ENCODE measurements at places on chromosomes 12 and 14.

GRCh38 chr14:37116933-37117849 lies 55.2 kb downstream of the SLC25A21 start:
- no peak for DNase-seq

DNA sequence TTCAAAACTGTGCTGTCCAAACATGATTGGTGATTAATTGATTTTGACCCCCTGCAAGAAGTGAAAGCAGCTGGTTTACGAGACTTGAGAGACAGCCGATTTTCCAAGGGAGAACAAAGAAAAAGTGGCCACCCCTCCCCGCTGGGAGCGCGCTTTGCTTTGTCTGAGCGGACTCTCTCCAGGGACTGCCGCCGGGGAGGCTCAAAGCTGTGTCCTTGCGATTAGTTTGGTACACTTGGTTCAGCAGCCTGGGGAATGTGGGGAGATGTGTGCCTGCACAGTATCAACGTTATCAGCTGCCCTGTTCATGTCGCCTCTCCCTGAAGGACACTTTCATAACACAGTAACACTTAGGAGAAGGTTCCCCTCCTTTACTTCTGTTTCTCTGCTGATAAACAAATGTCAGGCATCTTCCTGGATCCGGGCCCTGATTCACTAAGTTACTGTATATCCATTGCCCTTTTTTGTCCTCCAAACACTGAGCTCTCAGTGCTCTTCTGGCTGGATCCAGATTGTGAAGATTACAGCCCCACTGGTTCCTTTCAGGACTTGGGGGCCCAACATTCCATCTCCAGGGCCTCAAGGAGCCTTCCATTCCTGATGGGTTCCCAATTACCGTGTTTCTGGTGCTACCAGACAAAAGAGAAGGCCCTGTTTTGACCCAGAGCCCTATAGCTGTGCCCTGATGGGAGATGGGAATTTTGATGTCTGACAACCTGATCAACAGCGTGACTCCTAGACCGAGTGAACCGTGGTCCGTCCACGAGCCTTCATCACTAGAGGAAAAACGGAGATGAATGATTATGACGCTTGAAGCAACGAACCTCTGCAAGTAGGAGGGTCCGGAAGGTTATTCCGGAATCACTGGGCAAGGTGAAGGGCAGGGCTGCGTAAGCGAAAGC lies 31.7 kb upstream of the TUBA1C start:
- DNase-seq, result no peak

DNA sequence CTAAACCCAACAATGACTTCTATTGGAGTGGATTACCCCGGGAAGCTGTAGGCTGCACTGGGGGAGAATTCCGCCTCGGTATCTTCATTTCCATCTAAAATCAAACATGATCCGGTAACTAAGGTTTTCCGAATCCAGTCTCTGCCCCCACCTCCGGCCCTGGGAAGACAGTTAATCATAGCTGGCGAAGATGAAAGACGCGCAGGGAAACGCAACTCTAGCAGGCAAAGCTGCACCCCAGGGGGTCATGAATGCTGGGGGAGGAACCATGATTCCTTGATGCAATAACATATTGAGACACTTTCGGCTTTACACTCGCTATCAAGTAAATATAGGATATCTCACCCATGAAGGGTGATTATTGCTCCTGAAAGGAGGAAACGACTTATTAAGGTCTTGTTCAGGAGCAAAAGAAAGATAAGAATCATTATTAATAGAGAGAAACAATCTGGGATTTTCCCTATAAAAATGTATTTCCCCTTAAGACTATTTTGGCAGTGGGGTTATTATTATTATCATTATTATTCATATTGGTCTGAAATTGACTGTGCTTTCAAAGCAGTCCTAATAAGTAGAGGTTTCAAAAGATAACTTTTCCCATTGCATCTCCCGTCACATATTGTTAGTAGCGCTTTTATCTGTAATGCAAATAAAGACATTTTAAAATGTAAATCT lies 614.9 kb downstream of the VRK1 start:
- DNase-seq, result no peak

DNA sequence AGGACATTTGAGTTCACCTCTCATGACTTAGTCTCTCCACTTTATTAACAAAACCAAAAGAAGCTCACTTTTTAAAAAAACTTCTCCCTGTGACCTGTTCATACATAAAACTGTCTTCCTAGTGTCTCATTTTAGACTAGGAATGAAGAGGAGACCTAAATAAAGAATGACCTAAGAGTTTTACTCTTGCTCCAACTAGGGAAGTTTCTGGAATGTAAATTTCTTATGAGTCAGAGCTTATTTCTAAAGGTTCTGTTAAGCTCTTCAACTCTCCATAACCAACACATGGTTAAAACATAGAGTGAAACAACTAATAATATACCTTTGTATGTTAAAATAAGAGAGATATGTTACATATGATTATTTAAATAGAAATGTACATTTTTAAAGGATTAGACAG lies 369.8 kb downstream of the EMP1 start:
- DNase-seq, result no peak

- DNase-seq, result no peak
Observed at GRCh38 chr12:18651525-18651924, 86.3 kb downstream of the PLCZ1 start.

- no peak for DNase-seq
Observed at GRCh38 chr14:37034410-37035285, 137.8 kb downstream of the SLC25A21 start.

DNA sequence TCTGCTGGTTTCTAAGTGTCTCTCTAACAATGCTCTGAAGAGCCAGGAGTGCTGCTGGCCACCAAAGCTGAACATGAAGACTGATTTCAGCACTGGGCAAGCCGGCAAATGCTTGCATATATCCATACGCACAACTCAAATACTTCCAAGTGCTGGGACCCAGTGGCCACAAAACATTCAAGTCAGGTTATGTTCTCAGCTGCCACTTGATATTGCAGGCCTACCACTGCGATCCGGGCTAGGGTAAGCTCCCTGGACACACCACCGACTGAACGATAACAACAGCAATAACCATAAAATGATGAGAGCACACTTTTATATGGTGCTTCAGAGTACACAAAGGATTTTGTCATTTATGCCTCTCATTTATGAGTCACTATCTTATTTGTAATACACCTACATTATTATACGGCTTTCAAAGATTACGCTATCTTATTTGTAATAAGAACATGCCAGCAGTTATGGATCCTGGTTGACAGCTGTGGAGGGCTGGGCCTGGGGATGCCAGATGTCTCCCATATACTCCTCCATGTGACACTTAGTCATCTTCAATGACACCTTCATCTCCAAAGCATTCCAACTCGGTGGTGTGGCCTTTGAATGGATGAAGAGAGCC lies 35.5 kb downstream of the CRACR2A start:
- no peak for DNase-seq

DNA sequence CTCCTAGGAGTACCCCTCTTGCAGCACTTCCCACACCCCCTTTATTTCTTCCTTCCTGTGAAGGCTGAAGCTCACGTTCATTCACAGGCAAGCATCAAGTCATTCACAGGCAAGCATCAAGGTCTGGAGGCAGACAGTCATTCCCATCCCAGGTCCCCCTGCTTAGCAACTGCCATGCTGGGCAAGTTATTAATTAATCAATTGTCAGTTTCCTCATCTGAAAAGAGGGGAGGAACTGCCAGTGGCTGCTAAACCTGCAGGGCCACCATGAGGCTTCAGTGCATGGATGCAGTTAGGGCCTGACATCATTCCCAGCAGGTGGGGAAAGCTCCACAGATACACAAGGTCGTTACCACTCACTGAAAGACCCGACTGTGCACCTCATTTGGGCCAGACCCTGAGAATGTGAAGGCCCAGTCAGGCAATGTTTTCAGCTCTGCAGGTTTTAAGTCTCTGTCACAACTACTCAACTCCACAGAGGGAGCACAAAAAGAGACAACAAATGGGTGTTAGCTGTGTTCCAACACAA lies 85.0 kb upstream of the GPR68 start:
- no peak for DNase-seq

DNA sequence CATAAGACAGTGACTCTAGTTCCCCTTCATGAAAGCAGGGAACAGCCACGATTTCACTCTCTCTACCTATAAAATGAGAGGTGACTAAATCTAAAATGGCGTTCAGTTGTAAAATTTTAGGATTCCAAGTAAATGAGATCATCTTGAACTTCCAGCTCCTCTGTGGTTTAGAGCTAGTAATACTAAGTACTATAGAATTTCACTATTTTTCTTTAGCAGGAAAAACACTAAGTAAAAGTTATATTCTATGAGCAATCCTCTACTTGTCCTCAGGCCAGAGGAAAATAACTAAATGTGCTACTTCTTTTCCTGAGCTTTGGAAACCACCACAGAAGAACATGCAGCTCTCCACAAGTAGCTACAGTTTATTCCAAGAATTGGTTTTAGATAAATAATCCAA lies 55.6 kb downstream of the NIN start:
- DNase-seq, result peak; percentile 11

GRCh38 chr12:12025799-12026386 lies 44.8 kb upstream of the BCL2L14 start:
- no peak for DNase-seq

DNA sequence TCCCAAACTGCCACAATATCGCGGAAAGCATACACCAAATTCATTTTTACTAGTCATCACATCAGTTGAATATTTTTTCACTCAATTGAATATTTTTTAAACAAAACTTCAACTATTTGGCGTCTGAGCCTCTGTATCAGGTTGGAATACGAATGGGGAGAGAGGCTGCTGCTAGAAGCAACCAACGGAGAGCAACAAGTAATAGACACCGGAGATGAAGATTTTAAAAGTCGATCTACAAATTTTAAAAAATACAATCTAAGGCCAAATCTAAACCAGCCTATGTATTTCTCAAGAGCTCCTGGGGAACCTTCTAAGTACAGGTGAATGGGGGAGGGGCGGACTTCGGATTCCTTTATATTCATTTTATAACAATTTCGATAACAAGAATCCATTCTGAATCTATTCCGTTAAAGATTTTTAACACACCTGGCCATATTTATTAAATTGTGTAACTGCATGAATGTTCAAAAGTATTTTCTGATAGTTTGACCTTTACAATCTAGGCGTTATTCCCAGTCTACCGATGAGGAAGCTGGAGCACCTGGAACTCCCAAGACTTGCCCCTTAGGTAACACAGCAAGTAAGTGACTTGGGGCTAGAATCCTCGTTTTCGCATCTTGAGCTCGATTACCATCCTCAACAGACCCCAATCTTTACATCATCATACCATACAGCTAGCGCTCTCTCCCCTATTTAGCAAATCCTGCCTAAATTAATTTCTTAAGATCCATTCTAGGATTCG lies 1.2 kb downstream of the GNPNAT1 start:
- peak; percentile 25 for DNase-seq

- no peak for DNase-seq
Observed at GRCh38 chr14:55571125-55571889, 8.7 kb upstream of the KTN1 start.

GRCh38 chr14:54189748-54190354 lies 207.0 kb upstream of the CDKN3 start:
- DNase-seq, result peak; percentile 41

- no peak for DNase-seq
Observed at GRCh38 chr12:50984586-50985298, 32.4 kb downstream of the HIGD1C start.

GRCh38 chr12:122182887-122183587 lies at the start of gene LRRC43:
TSS of gene LRRC43 (plus strand) at chr12:122183123. CDS start at chr12:122183145, 22 bp downstream.
- DNase-seq, result peak; percentile 42

GRCh38 chr14:100156776-100157175 lies 2.7 kb downstream of the DEGS2 start:
- DNase-seq, result no peak

- no peak for DNase-seq
Observed at GRCh38 chr14:99116741-99117295, 155.2 kb downstream of the BCL11B start.

- DNase-seq, result no peak
Observed at GRCh38 chr14:32064931-32065330, 12.2 kb upstream of the ARHGAP5 start.

DNA sequence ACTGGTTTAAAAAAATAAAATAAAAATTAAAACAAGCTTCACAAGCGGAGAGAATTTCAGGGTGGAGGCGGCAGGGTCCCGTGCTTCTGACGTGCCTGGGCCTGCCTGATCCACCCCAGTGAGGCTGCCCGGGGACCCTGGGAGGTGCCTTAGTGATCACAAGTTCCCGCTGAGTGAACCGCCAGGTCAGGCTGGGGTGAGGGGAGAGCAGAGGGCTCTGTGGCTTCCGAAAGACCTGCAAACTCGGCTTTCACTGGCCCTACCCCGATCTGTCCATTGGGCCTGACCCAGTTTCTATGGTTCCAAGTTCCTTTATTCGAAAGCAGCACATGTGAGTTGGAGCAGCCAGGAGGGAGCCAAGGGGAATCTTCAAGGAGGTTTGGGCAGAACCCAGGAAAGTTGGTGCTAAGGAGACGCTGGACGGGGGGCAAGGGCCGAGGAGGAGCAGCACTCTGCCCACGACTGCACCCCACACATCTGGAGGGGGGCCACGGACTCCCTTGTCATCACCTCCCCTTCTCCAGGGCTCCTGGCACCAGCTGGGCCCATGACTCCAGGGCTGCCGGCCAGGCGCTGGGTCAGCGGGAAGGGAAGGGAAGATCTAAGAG lies 12.9 kb downstream of the MMP14 start:
- no peak for DNase-seq

GRCh38 chr12:108765289-108765764 lies 34.0 kb upstream of the CORO1C start:
- no peak for DNase-seq

DNA sequence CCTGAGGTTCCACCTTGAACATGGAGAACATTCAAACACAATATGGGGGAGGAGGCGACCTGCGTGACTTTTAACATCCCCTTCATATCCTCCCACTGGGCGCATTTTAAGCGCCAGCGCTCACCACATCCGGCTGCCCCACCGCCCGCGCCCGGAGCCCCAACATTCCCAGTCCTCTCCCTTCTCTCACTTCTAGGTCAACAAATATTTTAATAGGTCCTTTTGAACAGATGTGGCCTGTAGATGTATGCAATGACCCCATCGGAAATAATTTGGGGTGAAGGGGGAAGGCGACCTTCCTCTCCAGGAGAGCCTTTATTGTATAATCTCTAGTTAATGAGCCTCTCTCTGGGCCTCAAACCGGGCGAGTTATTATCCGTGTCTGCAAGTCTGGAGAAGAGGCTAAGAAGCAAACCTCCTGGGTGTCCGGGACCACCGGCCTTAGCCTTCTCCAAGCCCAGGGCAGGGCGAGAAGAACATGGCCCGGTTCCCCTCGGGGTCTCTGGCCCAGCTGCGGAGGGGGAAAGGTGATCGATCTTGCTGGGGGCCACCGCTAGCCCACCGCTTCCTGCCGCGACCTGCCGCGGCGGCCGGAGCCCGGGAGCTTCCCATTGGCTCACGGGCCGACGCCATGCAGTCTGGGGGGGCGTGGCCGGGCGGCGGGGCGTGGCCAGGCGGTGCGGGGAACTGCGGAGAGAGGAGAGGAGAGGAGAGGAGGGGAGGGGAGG lies 83.2 kb upstream of the HMGA2 start:
- peak; percentile 77 for DNase-seq

DNA sequence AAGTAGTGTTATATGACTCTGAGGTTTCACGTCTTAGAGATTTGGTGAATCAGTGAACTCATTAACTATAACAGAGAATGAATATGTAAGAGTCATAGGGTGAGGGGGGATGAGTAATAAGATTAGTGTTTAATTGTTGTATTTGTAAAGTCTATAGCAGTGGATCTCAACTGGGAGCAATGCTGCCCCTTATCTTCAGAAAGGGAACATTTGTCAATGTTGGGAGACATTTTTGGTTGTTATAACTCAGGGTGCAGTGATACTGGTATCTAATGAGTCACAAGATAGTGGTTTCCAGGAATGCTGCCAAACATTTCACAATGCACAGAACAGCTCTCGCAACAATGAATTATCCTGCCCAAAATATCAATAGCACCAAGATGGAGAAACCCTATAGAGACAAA lies 1193.7 kb downstream of the GALC start:
- no peak for DNase-seq

GRCh38 chr14:61593330-61593729 lies 102.0 kb upstream of the HIF1A start:
- DNase-seq, result no peak
